NCI-H1930 (cell line): ENCODE measurements at places on chromosomes 16 and 17.

DNA sequence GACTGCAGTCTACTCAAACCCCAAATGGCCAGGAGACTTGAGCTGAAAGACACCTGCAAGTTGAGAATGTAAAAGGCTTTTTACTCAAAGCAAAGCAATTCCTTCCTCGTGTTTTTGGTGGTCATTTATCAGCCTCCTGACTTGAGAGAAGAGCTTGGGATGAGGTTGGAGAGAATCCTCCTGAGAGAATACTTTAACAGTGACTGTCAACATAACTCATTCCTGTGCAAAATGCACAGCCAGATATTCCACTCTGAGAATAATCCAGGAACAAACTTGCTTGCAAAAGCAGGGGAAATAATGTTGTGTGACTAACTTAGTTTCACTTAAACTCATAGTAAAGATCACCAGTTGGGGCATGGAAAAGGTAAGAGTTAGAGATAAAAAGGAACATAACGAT, 53.4 kb downstream of the SNTB2 start:
- DNase-seq, result no peak

DNA sequence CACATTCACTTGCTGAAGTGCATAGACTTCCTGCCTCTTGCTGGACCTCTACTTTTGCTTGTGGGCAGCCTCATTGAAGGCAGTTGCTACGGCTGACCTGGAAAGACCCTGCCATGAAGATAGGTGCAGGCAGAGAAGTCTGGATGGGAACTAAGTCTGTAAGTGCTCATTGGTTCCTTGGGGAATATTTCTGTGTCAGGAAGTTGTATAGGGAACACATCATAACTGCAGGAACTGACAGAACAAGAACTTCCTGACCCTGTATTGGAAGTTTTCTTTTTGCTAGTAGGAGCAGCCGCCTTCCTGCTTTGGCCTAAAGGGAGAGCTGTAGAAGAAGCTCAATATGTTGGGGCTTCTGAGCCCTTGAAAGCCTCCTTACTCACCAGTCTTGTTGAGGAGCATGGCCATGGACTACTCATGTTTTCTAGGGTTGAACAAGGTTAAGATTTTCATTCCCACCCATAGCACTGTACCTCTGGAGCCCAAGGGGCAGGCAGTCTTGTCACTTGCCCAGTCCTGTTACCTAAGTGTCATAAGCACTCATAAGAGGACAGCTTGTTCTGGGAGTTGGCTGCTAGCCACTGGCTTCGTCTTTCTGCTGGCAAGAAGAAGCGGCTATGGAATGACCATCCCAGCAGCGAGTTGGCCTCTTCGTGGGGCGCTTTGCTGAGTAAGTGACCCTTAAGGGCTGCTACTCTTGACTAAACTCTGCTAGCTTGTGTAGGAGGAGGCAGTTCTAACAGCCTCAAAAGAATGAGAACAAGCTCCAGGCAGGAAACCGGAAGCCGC, 7.2 kb downstream of the UBFD1 start:
- DNase-seq, result no peak

- no peak for DNase-seq
Measured at GRCh38 chr17:19830061-19830460, 37.7 kb downstream of the ULK2 start.

- no peak for DNase-seq
Measured at GRCh38 chr17:20262226-20263114, 204.9 kb downstream of the LGALS9B start.

- DNase-seq, result peak; percentile 53
Measured at GRCh38 chr17:10614536-10615155, 42.5 kb downstream of the MYH3 start.

DNA sequence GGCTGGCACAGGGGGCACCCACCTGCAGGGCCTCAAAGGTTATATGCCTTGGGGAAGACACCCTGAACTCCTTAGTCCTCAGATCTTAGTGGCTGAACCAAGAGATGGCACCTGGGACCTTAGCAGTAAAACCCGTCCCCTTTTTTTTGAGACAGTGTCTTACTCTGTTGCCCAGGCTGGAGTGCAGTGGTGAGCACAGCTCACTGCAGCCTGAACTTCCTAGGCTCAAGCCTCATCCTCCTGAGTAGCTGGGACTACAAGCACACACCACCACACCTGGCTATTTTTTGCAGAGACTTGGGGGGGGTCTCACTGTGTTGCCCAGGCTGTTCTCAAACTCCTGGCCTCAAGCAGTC, 237.2 kb downstream of the MRTFB start:
- no peak for DNase-seq

GRCh38 chr17:71472809-71473789, 647.7 kb upstream of the SOX9 start:
- DNase-seq, result no peak

- DNase-seq, result no peak
Measured at GRCh38 chr17:38705523-38705802, 390 bp downstream of the MLLT6 start.

GRCh38 chr16:1771864-1772361, 570 bp upstream of the NME3 start:
- DNase-seq, result no peak

DNA sequence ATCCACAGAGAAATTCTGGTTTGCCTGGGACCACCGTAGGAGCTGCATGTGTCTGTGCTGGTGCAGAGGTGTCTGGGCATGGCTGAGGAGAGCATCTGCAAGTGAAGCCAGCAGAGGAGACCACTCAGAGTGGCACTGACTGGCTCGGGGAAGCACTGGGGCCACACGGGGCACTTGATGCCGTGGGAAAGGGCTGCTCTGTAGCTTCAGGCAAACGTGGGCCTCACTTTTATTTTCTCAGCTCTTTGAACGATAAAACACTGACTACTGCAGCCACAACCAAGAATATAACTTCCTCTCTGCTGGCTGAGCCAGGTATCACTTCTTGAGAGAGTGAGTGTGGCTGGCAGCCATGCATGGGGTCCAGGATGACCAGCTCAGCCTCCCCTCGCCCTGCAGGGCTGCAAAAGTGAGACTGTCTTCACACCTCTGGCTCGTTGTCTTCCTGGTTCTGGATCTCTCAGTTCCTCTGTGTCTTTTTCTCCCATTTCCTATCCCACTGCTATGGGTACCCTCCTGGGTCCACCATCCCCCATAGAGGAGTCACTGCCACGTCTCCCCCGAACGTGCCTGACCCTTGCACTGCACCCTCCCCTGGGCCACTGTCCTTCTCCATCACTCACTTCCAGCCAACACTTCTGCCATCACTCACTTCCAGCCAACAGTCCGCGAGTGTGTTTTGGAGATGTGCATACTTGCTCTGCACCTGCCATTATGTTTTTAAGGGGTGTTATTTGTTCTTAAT, 201.4 kb upstream of the CHMP6 start:
- DNase-seq, result no peak

DNA sequence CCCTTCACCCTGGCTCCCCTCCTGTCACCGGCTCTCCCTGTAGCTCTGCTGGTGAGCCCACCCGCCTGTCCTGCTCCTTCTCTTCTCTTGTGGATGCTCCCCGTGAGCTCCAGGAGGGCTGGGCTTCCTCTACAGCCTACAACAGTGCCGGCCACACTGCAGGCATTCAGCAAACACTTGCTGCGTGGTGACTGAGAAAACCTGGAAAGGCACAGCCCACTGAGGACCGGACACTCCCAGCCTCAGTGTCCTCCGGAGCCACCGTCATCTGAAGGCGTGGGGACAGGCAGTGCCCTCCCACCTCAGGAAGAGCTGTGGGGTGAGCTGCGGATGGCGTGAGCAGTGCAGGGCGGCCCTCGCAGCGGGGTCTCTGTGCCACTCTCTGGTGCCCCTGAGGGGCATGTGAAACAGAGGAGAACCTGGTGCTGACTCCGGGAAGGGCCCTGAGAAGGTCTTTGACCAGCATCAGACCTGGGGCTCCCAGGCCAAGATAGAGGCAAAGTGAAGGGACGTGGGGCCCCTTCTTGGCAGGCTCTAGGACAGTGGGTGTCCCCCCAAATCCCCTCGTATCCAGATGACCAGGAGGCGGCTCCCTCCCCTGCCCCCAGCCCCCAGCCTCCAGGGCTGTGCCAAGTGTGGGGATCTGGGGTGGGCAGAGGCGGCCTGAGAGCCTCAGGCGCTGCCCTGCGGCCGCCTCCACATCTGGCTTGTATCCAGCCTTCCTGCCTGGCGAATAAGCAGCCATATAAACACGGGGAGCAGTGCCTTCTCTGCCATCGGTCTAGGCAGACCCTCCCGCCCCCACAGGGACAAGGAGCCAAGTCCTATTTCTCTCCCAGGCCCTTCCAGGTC, 44.0 kb upstream of the PABPN1L start:
- no peak for DNase-seq

- DNase-seq, result no peak
Measured at GRCh38 chr17:67379251-67379630, 2.2 kb downstream of the PITPNC1 start.
